ENCODE measurements at places on chromosomes 5 and 9.

DNA sequence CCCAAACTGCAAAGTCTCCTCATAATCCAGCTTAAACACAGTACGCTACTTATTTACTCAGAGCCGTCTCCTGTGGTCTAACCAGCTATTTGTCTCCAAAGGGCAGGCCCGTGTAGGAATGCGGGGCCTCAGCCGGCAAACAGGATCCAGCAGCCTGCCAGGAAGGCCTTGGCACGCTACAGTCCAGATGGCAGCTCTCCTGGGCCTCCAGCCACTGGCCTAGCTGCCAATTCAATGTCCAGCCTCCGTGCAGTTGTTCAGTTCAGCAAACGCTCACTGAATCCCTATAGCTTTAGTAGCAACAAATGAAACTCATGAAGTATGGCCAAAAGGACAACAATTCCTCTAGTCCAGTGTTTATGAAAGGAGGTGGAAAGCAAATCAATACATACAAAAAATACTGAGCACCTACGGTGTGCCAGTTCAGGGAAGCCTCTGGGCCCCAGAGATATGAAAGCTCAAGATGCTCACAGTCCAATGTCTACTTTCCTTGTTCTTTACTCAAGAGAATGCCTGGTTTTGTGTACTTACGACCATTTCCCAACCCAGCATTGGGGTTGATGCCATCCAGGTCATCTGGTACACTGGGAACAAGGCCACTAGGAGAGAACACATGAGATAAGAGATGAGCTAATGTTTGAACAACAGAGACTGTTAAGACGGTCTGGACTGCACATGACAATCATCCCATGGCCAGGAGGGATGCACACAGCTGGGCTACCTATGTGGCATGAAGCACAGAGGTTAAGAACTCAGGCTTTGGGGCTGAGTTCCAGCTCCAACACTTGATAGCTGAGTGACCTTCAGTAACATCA lies 8.3 kb downstream of the CDK5RAP2 start:
- no peak for DNase-seq

DNA sequence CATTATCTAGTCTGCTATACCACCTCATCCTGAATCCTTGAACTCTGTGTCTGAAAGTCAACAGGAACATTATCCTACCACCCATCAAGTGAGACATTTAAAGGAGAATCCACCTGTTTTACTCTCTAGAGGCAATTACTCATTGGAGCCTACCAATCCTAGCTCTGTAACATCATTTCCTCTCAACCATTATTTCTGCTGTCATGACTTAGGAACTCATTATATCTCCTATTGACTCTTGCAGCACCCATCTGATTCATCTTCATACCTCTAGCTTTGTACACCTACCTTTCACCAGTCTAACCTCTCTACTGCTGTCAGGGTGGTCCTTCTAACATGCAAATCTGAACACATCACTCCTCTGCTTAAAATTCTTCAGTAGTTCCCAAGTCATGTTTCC lies 481.5 kb downstream of the NFIB start:
- DNase-seq: no peak

GRCh38 chr9:132479733-132480132 lies 69.7 kb downstream of the CFAP77 start:
- no peak for DNase-seq

DNA sequence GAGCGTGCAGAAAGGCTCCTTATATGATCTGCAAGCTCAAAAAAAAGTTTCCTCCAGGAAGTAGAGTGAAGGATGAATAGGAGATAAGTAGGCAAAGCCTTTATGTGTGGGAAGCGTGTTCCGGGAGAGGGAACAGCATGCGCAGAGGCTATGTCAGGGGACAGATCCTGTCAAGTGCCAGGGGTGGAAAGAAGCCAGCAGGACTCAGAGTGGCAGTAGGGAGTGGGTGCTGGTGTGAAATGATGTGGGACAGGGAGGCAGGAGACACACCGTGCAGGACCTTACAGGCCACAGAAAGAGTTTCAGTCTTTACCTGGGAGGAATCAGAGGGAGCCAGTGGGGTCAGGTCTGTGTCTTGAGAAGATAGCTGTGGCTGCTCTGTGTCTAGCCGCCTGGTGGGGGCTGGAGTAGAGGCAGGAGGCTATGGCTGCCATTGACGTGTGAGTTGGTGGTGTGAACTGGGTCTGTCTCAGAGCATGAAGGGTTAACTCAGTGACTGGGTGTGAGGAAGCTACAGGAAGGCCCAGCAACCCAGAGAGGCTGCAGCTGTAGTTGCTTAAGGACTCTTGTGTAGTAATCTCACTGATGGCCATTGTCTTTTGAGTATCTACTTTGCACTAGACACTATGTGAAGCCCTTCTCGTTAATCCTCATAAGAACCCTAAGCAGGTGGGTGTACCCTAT lies 71.3 kb downstream of the PPARGC1B start:
- no peak for DNase-seq

GRCh38 chr5:150356575-150357294 lies 762 bp upstream of the TCOF1 start:
- DNase-seq: no peak

DNA sequence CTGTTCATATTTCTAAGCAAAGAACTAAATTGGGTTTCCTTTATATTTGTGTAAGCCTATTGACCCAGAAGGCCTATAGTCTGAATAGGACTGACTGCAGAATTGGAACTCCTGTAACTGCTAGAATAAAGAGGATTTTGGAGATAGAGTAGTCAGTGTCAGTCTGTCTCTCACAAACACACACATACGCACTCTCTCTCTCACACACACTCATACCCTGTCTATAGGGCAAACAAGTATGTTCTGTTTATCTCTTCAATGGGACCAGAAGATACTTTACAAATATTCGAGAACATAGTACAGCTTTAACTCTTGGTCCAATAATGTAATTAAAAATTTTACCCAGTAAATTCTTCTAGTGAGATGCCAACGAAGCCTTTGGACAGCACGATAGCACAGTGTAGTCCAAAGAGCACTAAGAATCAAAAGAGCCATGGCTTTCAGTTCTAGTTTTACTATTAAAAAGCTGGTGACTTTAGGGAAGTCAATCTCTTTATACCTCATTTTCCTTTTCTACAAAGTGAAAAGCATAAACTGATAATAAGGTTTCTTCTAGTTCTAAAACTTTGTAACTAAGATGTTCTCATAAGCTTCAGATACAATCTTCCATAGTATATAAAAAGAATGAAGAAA lies 19.3 kb downstream of the ABHD17B start:
- no peak for DNase-seq

GRCh38 chr9:124593200-124593599 lies 86.0 kb upstream of the NR5A1 start:
- no peak for DNase-seq

GRCh38 chr5:93800988-93801811 lies 59.8 kb upstream of the POU5F2 start:
- peak; percentile 65 for DNase-seq

DNA sequence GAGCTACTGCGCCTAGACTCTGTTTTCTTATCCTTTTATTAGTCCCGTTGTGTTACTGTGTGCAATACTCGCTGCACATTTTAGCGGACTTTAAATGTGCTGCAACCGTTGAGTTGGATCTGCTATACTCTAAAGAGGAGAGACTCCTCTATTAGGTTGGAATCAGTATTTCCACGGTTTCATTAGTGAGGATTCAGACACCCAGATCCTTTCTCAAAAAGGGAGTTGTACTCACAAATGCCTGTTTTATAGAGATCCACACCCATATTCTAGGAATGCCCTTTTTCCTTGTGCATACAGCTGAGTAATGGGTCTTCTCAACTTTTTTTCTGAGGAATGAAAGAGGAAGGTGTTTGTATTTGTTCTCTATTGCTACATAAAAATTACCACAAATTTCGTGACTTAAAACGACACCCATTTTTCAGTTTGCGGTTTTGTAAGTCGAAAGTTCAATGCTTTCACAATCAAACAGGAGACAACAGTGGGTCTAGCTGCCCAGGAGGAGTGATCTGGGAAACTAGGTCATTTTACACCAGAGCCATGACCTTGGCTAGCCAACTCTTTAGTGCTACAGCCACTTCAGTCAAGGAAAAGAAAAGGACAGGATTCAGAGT lies 52.8 kb upstream of the SLC44A1 start:
- DNase-seq: no peak

DNA sequence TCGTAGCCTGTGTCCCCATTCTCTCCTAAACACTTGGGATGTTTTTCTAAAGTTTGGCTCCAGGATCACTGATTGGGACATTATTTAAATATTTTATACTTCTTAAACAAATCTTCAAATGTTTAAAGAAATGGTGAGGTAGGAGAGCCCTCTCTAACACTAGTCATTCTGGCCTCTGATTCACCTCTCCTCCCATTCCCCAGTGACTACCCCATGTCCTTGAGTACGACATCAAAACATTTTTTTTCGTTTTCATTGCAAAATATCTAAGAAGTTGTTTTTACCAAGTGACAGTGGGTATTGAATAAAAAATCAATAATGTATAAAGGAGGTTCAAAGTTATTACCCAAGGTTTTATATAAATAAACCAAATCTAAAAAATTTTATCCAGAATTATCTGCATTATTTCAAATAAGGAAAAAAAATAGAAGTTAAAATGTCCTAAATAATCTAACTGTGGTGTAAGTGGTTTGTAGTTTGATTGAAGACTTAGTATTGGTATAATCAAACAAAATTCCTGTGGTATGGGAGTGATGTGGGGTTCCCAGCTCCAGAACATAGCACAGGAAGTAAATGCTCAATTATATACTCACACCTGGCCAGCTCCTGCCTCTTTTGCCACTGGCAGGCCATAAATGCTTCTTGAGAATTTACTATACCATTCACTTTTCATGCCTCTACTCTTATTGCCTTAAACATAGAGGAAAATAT lies 51.1 kb downstream of the MAST4 start:
- no peak for DNase-seq

DNA sequence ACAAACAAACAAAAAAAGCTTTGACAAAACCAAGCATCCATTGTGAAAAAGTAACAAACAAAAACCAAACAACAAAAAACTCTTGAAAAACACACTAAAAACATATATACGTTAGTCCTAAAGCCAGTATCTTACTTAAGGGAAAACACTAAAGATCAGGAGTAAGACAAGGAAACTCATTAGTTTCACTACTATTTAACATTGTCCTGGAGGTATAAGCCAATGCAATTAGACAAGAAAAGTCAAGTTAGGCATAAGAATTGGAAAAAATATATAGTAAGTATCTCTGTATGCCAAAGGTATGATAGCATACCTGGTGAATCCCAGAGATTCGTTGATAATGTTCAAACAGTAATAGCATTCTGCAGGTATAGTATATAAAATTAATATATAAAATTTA lies 21.8 kb upstream of the UBTD2 start:
- DNase-seq: no peak

DNA sequence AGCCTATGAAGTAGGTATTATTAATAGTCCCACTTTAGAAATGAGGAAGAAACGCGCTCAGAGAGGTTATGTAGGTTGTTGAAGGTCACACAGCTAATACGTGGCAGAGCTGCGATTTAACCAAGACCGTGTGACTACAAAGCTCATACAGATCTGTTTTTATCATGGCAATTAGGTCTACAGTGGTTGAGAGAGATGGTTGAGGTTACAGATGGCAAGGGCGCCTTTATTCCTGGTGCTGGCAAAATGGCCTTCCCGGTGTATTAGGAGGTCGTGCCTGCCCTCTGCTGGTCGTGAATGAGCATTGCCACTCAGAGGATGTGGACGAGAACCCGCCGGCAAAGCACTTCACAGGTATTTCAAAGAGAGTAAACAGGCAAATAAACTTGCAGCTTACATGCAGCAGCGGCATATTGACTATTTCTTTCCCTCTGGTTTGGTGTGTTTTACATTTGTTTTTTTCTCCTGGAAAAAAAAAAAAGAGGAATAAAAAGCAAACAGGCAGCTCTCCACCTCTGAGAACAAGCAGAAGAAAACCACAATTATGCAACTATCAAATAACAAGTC lies 65.3 kb upstream of the EGFLAM start:
- peak; percentile 42 for DNase-seq

- no peak for DNase-seq
Measured at GRCh38 chr9:128215491-128216409, 12.6 kb downstream of the DNM1 start.

DNA sequence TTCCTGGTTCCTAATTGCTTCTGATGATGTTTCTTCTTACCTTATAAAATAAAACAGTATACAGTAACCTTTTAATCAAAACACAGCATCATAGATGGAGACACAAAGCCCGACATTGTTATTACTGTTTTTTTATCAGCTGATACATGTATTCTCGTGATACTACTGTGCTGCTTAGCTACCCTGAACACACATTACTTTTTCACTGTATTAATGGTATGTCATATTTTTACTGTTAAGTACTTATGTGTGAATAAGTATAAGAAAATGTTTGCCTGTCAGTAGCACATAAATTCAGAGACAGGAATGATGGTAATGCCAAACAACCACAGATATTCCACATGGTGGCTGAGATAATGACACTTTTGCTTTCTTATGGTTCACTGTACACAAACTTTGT lies 68.7 kb downstream of the RAB24 start:
- DNase-seq: no peak

GRCh38 chr9:117825609-117826347 lies 121.6 kb downstream of the TLR4 start:
- DNase-seq: no peak

Data from hematopoietic multipotent progenitor cell treated with erythropoietin and hydrocortisone succinate and interleukin-3 and kit ligand, for 15 days (in vitro differentiated cells).